Ovary (tissue), 10 donors: ENCODE measurements at places on chromosomes 4 and X. TPM values are rescaled to one million over a fixed set of nuclear protein-coding genes. Genes with fewer than 3 reads are reported as not detected.

The SUPT20HL2 gene
- polyA plus RNA-seq: 0.23 TPM

The SETD7 gene
- polyA plus RNA-seq: 14.3 TPM

- no peak for DNase-seq
Observed at GRCh38 chrX:26954029-26954428, 509.1 kb downstream of the PPP4R3C start.

The ITGB1BP2 gene
- polyA plus RNA-seq: 1.6 TPM

DNA sequence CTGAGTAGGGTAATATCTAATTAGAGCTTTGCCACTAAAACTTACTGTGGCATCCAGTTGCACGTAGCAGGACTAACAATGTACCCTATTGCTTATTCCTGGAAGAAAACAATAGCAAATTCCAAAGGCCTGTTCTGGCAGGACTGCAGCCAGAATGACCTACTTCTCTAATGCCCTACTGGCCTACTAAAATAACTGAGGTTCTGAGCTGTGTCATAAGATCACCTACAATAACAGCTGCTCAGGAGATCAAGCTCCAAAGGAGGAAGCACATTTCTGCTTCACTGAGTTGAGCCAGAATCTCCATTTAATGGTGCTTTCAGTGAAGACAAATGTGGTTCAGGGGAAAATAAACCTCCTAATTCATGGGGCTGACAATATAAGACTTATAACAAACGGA is 42.2 kb upstream of the CXCL8 start:
- DNase-seq: no peak

The IL1RAPL2 gene
- polyA plus RNA-seq: 0.08 TPM

The NUP54 gene
- 25.2 TPM for polyA plus RNA-seq

DNA sequence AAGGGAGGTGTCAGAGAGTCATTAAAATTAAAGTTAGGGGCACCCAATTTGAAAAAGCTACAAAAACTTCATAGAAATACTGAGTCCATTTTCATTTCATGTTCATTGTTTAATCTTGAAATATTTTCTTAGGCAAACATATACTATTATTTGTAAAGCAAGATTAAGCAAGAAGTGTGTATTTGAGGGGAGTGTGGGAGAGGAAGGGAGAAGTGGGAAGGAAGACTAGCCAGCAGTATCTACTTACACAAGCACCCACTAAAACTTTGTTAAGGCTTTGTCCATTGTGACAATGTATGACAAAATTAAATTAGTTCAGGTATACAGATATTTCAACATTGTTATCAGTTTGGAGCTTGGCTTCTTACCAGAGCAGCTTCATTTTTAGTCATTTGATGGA is 222.9 kb downstream of the ARHGAP24 start:
- no peak for DNase-seq

The LUZP4 gene
- not detected for polyA plus RNA-seq

GRCh38 chrX:110245011-110245410 is 72.9 kb downstream of the AMMECR1 start:
- DNase-seq: no peak

GRCh38 chr4:37383579-37384229 is 139.2 kb downstream of the NWD2 start:
- DNase-seq: no peak

The MAGEB17 gene
- 0.05 TPM for polyA plus RNA-seq

DNA sequence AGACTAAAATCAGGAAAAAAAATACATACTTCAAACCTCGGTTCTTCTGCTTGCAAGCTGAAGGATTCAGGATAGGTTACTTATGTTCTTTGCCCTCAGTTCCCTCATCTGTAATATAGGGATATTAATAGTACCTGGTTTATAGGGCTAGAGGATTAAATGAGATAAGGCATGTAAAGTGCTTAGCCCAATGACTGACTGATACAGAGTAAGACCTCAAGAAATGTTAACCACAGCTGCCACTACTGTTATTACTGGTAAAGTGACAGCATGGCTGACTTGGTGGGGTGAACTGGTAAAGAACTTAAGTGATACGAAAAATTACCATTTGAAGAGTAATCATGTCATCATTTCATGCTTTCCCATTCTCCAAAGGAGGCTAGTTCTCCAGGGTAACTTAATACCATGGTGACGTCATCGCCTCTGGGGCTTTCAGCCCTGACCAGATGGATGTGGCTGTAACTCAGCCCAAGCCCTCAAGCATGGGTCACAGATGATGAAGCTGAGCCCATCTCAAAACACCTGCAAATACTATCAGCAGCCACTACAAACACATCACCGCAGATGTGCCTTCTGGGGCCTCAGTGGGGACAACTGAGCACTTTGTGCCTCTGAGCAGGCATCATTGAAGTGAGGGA is 44.5 kb upstream of the SCML1 start:
- no peak for DNase-seq

GRCh38 chrX:80216086-80216485 is 201.5 kb downstream of the TBX22 start:
- no peak for DNase-seq

GRCh38 chr4:66443008-66443407 is 772.7 kb upstream of the EPHA5 start:
- DNase-seq: no peak

The ERCC6L gene
- polyA plus RNA-seq: 0.20 TPM

The UGT8 gene
- polyA plus RNA-seq: 0.04 TPM

The SH3BGRL gene
- 129 TPM for polyA plus RNA-seq

DNA sequence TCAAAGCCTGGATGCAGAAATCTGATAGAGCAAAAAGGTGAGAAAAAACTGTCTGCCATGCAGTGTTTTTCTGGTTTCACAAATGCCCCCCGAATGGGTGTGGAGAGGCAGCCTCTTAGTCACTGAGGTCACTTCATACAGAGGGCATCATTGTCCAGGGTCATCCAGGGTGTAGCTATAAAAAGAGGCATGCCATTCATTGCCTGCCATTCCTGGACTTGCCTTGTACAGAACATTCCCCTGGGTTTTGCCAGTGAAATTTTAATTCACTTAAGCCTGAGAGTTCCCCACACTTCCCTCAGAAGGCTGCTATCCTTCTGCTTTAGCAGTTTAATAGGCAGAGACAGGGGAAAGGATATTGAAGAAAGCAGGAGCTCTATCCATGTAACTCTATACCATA is 230.3 kb downstream of the UNC5C start:
- no peak for DNase-seq

DNA sequence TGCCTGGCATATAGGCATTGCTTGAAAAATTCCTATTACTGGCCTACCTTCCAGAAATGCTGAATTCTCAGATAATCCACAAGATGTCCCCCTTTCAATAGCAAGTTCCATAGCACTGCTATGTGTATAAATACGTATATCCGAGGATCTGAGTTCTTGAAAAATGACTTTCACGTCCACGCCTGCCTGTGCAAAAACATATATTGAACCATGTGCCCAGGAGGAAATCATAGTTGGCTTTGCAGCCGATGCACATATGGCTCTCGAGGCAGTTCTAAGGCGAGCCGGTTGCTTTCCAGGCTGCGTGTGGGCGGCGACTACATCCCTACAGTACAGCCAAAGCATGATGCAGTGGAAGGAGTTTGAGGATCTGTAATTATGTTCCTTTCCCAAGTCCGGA is 55.4 kb upstream of the ESX1 start:
- no peak for DNase-seq
